ENCODE measurements at places on chromosomes 1 and 21.

DNA sequence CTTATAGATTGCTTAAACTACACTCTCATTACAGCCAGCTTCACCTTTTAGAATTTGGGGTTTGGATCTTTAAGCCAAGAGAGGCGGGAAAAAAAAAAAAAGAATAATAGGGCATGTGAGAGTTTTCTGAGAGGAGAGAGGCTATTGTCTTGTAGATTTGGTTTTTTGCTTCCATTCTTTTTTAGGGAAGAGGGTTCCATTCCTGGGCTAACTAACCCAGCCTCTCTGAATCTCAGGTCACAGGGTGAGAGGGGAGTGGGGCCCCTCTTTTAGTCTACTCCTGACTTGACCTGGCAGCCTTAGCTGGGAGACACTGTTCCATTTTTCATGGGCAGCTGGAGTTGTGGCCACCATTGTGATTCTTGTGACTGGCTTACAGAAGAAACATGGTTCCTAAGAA is 24.2 kb downstream of the PBX1 start:
- no peak for DNase-seq

DNA sequence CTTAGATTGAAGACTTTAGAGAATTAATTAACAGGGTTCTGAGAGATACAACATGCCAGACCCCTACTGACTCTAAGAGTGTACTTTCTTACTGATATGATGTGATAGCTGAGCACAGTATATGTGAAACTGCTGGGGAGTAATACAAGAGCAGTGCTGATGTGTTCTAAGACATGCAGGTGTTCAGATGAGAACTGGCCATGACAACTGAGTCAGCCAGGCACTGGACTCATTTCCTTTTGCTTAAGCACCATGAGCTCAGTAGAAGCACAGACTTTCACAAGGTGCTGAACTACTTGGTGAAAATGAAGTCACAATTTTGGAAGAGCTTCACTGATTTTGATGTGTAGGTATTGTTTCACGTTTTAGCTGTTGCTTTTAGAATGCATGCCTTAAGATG is 15.9 kb upstream of the POGZ start:
- no peak for DNase-seq

- no peak for DNase-seq
Observed at GRCh38 chr21:22961258-22961657, 1963.0 kb downstream of the NCAM2 start.

GRCh38 chr1:24905355-24905978 is 24.6 kb downstream of the RUNX3 start:
- peak; percentile 8 for DNase-seq

- no peak for DNase-seq
Observed at GRCh38 chr1:207849016-207849415, 61.9 kb downstream of the CD34 start.

DNA sequence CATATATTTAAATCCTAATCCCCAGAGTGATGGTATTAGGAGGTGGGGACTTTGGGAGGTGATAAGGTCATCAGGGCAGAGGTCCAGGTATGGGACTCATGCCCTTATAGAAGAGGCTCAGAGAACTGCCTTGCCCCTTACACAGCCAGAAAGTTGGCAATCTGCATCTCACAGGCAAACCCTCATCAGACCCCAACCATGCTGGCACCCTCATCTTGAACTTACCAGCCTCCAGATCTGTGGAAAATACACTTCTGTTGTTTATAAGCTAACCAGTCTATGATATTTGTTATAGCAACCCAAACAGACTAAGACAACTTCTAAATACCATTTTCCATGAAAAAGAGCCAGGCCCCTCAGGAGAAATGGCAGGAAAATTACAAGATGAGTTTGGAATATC is 69.3 kb upstream of the PRDX6 start:
- no peak for DNase-seq

- DNase-seq: peak; percentile 51
Observed at GRCh38 chr1:26529655-26530409, at the start of gene RPS6KA1. TSS of gene RPS6KA1 (plus strand) at chr1:26529761. CDS start at chr1:26529921, 160 bp downstream.

- DNase-seq: no peak
Observed at GRCh38 chr21:33899199-33899598, 16.4 kb downstream of the ATP5PO start.

DNA sequence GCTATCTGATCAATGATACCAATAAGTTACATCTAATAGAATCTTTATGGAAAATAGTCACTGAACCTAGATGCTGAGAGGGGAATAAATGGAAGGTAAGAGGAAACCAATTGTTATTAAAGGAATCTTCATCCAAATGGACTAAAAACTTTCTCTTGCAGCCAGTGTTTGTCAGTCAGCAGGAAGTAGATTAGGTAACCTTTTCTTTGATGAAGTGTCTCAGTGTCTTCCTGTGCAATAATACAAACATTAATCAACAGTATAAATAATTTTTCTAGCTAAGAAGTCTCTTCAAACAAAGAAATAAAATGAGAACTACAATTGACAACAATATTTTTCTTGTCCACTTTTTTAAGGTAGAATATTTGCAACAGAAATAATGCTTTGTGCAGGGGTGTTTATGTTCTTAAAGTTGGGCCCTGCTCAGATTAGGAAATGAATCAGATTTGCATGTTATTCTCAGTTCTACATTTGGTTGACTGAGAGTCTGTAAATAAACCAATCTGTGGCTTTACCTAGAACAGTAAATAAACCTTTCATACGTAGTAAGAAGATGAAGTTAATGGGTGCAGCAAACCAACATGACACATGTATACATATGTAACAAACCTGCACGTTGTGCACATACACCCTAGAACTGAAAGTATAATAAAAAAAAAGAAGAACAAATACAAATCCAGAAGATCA is 391.4 kb downstream of the MRPL39 start:
- no peak for DNase-seq

DNA sequence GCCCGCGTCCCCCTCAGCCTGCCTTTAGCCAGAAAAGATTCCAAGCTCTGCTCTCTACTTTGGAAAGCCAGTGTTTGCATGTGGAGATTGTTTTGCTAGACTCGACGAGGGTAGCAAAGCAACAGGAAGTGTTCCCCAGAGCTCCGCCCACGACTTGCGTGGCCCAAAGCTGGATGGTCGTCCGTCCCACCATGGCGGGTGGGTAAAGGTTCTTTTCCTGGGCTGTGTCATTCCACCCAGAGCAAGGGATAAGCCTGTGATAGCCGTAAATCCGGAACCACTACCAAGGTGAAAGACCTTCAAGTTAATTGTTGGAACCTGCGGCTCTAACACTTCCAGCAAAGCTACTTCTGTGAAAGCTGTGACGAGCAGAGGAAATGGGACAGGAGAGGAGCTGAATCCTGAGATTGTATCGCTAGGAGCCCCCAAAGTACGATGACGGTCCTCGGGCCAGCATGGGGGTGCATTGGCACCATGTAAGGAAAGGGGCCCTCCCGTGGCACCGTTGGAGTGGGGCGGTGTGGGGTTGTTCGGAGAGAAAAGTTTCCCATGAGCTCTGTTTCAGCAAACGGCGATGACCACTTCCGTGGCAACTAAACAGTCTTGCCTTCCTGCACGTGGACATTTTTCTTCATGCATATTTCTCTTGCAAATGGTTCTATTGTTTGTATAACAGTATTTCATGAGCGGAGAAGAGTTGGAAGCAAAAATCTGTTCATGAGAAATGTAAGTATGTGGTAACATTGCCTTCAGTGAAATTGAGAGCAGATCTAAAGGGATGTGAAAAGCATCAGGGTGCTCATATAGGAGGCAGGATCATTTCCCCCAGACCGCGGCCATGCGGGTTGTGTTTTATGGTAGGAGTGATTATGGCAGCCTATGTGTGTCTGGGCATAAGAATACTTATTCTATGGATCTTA is 8.4 kb downstream of the MX2 start:
- peak; percentile 52 for DNase-seq

DNA sequence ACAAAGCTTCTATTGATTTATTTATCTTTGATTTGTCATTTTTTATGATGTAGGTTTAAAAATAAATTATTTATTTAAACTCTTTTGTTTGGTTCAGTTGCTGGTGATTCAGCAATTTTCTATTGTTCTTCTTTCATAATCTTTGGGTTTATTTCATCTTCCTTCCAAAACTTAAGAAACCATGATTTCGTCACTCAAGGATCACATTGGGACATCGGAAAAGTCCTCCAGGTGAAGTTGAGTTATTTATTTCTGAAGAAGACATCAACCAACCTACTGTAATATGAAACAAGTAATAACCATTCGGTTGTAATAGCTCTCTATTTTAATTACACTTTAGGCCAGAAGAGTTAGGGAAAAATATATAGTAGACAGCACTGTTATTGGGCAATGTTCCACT is 23.0 kb upstream of the WLS start:
- no peak for DNase-seq

DNA sequence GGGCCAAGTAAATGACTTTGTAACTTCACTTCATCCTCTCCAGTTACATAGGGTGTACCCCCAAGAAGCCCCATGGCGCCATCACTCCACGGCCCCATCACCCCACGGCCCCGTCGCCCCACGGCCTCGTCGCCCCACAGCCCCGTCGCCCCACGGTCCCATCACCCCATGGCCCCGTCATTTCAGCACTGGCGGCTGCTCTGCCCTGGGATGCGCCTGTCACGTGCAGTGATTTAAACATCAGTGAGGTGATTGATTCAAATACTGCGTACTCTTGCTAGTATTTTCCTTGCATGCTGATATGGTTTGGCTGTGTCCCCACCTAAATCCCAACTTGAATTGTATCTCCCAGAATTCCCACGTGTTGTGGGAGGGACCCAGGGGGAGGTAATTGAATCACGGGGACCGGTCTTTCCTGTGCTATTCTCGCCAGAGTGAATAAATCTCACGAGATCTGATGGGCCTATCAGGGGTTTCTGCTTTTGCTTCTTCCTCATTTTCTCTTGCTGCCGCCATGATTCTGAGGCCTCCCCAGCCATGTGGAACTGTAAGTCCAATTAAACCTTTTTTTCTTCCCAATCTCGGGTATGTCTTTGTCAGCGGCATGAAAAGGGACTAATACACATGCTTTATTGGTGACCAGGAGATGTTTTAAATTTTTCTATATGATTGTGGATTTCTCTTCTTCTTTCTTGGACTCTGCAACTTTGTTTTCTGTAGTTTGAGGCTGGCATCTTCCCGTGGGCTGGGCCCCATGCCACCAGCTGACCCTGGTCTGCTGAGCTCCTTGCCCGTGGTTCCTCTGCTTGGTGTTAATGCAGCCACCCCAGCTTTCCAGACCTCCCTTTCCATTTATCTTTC is 50.1 kb upstream of the PCBP3 start:
- no peak for DNase-seq

DNA sequence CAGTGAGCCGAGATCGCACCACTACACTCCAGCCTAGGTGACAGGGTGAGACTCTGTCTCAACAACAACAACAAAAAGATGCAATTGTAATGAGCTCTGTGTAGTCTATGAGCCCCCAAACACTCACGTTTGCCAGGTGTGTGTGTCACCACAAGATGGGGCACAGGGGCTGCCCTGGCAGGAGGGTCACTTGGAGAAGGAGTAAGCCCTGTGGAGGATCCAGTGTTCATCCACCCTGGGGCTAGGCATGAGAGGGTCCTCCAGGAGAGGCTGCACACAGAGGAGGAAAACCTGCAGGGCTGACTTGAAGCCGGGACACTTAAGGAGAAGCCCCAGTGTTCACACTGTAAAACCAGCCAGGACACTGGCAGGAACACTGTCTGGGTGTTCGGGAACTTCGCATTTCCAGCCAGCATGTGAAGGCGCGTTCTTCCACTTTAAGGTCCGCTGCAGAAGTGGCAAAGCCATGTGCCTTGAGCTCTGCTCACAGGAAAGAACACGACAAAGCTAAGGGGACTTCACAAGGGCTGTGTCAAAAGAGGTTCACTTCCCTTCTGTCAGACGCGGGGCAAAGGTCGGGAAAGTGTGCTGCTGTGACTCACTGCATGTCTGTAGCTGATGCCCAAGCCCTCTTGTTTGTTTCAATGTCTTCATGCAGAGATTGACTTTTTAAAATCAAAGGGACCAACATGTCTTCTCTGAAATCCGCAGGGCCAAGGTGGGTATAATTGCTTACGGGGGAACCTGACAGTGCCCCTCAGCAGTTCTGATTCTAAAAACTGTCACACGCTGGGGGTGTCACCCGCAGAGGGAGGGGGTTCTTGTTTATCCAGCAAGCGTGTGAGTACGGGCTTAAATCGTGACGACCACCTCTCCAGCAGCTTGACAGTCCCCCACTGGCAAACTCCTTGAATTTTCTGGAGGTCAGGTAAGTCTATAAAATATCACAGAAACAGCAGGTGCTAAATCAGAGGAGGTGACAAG is 102.8 kb downstream of the RIPK4 start:
- no peak for DNase-seq

DNA sequence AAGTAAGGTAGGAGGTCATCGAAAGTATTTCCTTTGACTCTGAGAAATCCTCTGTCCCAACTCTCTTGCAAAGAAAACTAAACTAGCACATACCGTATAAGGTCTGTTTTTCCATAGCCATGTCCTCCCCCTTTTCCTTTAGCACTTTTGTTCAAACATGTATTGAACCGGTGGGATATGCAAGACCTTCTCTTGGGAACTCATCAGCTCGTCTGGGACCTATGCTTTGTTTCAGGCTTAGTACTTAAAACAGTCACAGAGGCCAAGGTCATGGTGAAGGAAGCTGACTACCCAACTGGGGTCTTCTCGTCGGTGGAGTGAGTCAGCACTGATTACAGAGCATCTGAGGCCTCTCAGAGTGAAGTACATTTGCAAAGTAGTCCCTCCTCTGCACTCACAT is 185.0 kb downstream of the ZBTB18 start:
- no peak for DNase-seq

DNA sequence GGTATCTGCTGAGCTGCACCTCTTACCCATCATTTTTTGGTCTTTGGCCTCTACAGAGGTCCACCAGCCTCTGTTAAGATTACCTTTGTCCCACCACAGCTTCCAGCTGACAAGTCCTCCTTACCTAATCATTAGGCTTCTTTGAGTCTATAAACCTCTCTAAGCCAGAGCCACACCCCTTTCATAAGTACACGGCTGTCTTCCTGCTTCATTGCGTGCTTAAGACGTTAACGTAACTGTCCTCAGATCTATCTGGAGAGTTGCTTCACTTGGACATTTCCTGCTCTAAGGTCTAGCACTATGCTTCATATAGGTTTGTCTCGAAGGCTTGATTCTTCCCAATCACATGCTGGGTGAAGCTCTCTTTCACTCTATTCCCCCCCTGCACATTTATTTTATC is 71.0 kb upstream of the CACHD1 start:
- DNase-seq: no peak

- no peak for DNase-seq
Observed at GRCh38 chr21:37565530-37566223, 199.1 kb downstream of the DYRK1A start.

- peak; percentile 44 for DNase-seq
Observed at GRCh38 chr1:89198491-89199072, at the start of gene GBP4. TSS of gene GBP4 (minus strand) at chr1:89198942. CDS start at chr1:89198834, 108 bp downstream.

DNA sequence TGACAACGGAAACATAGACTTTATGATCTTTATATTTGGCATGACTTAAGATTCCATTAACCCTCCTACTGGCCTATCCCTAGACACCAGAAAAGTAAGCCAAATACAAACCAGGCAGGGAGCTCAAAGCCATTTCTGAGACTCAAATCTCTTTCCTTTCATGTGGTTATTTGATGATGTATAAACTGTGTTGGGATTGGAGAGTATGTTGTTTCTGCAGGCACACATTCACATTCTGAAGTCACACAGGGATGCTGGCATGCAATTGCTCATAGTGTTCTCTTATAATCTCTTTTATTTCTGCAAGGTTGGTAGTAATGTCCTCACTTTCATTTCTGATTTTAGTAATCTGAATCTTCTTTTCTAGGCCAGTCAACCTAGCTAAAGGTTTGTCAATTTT is 5.8 kb downstream of the ZMYND12 start:
- no peak for DNase-seq

All from stimulated activated naive CD8-positive, alpha-beta T cell treated with anti-CD3 and anti-CD28 coated beads, Interleukin-15, amount 100 ng/mL, for 72 hours (primary cell).